ENCODE measurements at places on chromosomes 2 and 18.

- no peak for DNase-seq
Measured at GRCh38 chr2:238511614-238511950, 84.9 kb downstream of the ASB1 start.

DNA sequence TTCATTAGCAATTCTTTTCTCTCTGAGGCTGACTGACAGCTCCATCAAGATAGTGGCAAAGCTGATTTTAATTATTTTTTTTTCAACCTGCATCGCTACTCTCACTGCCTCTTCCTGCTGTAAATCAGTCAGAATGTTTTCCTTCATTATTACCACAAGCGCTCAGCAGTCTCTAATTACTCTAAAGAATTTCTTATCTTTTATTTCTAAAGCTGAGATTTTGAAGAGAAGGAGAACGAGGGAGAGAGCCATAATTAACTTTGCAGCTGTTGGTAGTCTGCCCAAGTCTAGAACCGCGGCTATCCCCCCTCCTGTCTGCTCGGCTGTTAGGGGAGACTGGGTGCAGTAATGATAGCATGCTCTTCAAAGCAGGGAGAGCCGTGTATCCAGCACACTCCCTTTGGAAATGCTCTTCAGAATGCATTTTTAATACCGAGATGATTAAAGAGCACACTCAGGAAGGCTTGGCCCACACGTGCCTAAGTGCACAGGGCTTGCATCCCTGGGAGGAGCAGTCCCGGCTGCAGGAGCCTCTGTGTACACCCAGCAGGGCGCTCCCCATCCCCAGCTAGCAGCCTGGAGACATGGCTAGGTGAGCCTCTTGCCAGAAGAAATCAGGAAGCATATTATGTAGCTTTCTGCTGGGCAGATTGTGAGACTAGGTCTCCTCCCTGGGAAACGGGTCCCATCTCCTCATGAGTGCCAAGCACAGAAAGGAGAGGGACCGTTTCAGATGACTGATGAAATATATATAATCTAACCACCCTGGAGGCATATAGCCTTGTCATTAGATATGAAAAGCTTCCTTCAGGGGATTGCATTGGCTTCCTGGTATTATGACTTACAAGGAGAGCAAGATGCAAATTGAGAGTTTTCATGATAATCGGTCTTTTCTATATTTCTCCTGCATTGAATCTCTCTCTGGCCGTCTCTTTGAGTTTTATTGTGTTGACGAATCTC, 555.2 kb downstream of the CMPK2 start:
- DNase-seq, result peak; percentile 17

GRCh38 chr18:21943456-21943855, 202.9 kb downstream of the MIB1 start:
- no peak for DNase-seq

GRCh38 chr2:134367213-134367612, 113.3 kb downstream of the MGAT5 start:
- no peak for DNase-seq

GRCh38 chr2:43701111-43701510, 24.9 kb upstream of the C1GALT1C1L start:
- DNase-seq, result no peak

DNA sequence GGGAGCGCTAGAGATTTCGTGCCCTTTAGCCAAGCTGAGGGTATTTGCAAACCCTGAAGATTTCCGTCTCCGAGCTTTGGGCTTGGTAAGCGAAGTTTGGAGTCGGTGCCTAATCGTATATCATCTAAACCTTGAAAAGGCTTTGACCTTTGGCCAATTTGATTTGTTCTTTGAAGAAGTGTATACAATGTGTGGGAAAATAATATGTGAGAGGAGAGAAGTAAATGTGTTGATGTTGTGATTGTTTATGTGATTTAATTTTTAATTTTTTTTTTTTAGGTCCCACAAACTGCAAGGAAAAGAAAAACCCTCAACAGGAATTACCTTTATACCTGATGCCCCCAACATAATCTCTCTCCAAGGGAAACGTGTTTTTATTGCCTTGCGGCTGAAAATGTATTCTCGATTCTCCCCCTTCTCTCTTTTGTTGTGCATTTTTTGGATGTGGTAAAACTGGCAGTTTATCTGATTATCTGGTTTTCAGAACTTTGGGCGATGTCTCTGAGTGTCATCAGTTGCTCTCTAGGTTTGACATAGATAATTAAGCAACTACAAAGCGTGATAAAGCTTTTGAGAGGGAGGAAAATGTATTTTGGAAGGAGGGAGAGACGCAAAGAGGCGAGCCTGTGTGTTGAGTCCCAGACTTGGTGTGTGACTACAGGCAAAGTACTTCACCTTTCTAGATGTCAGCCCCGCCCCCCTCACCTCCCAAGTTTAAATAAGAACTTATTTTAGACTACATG, 912 bp upstream of the FBXO11 start:
- no peak for DNase-seq

GRCh38 chr2:238445409-238446190, 18.9 kb downstream of the ASB1 start:
- DNase-seq, result no peak

- DNase-seq, result peak; percentile 57
Measured at GRCh38 chr2:31987454-31988220, 23.2 kb downstream of the MEMO1 start.

DNA sequence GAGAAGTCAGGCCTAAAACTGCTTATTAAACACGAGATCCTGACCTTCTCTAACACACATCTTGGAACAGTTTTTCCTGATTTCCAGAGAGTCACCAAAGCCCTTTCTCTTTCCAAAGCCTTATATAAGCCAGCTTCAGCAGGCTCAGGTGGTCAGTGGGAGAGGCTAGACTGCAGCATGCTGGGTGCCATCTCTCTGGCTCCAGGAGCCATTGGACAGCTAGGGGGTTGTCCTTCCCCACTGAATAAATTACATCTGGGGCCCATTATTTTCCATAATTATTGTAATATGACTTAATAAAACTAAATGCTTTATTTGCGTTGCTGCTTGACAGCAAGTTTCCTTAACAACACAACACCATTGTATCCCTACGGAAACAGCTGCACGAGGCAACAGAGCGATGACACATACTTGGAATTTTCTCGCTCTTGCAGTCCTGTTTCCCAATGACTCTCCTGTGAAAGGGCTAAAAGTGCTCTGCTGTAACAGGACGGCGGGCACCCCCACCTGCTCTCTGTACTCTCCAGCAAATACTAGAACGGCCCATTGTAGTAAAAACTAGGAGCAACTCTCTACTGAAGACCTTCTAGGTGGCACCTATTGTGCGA, 160.6 kb downstream of the RNF144A start:
- peak; percentile 41 for DNase-seq

DNA sequence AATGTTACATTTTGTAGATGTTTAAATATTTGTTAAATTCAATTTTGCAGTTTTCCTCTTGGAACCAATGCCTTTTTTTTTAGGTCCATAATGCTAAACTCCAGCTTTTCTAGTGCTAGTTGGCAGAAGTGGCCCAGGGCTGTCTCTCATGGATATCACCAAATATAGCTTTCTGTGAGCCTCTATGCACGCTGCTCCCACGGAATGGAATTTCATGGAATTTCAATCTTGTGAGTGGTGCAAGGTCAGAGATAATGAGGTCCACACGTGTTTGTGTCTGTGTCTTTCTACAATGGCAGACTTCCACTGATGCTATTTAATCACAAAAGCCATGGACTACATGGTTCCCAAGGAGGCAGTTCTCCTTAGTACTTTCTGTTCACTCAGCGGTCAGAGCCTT, 191.5 kb upstream of the PARD3B start:
- peak; percentile 34 for DNase-seq

DNA sequence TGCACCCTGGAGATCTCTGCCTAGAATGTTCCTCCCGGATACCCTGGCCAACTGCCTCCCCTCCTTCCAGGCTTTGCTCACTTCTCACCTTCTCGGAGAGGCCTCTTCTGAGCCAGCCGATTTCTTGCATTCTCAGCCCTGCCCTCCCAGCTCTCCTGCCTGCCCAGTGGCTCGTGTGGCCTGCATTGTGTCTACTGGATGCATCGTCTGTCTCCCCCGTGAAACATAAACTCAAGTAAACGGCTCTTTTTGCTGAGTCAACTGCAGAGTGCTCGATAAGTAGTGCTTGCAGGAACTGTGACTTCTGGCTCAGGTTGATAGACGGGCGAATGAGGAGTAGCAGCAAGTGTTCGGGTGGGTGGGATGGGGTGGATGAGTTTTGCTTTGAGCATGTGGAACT, 112.5 kb upstream of the ODC1 start:
- no peak for DNase-seq

DNA sequence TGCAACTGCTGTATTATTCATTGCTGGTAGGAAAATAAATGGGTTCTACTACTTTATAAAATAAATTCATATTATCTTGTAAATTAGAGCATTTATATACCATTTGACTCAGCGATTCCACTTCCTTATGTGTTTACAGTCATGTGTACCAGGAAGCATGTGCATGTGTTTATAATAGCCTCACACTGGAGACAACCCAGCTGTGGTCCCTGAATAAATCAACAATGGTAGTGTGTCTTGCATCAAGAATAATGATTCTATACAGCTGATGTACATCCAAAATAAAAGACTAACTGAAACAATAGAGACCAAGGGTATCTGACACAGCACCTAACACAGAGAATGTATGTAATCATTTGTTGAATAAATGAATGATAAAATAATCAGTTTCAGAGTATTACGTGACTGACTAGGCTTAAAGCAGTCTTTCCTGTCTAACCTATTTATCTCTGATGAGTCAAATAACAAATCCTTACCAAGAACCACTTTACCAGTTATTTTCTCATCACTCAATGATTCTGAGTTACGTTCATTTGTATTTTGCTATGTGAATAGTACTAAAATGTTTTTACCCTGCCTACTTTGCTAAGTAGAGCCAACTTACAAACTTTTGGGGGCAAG, 216.8 kb downstream of the UBE2E3 start:
- no peak for DNase-seq

DNA sequence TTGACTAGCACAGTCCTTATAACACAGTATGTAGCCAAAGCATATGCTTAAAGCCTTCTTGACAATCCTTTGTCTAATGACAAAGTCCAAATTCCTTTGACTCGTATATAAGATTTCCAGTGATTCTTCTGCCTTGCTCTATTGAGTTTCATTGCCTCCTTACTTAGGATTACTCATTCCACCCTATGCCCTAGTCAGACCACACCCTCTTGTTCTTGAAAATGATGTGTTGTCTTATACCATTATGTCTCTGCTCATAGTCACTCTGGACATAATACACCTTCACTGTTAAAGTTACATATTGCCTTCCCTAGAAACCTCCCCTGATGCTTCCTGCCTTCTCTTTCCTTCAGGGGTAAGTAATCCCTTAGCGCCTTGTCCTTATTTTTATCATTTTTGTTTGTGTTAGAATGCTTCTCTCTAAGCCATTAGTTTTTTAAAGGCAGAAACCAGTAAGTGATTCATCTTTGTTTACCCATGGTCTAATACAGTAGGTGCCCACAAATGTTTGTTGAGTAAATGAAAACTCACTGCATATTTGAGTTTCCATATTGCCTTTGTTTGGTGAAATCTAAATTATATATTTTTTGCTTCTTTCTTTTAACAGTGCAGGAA, 19.3 kb downstream of the GPD2 start:
- no peak for DNase-seq

- DNase-seq, result no peak
Measured at GRCh38 chr2:3634596-3635121, 23.3 kb upstream of the ALLC start.

- peak; percentile 63 for DNase-seq
Measured at GRCh38 chr2:197707316-197708213, 2.4 kb downstream of the MARS2 start.

- peak; percentile 85 for DNase-seq
Measured at GRCh38 chr2:84959095-84959565, 11.8 kb upstream of the KCMF1 start.

DNA sequence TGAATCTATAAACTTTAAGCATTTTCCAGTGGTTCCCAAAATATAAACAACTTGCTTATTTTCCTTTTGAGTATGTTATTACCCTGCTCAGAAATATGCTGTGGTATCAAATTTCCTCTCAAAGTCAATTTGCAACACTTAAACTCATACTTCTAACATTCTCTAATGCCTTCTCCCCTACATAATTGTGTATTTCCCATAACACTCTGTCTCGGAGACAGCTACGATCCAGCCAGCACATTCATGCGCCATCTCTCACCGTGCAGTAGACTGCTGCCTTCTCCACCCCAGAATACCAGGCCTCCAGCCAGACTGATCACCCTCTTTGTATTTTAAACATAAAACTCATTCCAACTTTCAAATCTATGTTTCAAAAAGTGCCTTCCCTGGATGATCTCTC, 41.8 kb downstream of the TIMM21 start:
- peak; percentile 25 for DNase-seq

DNA sequence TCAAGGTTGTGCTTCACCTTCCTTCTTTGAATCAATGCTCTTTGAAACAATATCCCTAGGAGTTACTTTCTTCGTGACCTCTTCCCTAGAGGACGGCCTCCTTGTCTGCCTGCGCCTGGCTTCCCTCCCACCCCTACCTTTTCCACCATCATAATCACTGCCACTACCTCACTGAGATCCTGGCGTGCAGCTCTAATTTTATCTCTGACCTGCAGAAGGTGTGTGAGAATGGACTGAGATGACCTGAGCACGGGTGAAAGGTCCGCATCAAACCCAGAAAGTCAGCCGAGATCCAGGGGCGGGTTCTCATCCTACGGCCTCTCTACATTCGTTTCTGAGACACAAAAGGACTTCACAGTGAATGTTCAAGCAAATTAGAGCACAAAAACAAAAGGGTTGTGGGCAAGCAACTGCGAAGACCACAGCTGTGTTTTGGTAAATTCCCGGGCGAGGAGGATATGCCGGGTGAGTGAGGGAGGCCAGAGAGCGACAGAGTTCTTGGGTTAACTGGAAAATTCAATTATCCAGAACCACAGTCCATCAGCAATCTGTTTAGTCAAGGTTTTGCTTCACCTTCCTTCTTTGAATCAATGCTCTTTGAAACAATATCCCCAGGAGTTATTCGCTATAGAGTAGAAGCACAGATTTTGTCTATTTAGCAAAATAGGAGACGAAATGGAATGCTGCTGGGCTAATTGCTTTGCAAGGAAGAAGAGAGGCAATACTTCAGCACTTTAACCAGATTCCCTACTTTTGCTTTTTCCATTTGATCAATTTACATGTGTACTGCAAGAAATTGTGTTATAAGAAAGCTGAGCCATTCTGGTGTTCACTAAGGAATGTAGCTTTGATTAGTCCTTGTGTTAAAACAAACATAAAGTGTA, 212.6 kb downstream of the ACKR3 start:
- DNase-seq, result no peak

- no peak for DNase-seq
Measured at GRCh38 chr2:240127191-240127750, 8.8 kb downstream of the COPS9 start.

- no peak for DNase-seq
Measured at GRCh38 chr2:26177122-26177521, 4.2 kb downstream of the GAREM2 start.

DNA sequence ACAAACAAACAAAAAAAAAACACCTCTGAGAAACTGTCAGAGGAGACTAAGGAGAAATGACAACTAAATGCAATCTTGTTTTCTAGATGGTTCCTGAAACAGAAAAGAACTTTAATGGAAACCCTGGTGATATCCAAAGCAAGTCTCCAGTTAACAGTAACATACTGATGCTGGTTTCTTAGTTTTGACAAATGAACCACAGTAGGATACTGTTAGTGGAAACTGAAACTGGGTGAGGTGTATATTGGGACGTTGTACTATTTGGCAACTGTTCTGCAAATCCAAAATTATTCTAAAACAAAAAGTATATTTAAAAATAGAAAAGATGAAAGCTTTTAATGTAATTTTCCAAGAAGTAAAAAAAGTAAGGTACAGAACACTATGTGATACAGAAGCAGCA, 11.4 kb downstream of the SESTD1 start:
- no peak for DNase-seq

GRCh38 chr2:62467100-62467474, 38.9 kb downstream of the TMEM17 start:
- no peak for DNase-seq

- no peak for DNase-seq
Measured at GRCh38 chr2:6421138-6421730, 444.5 kb downstream of the CMPK2 start.
